ENCODE measurements at places on chromosomes 4 and X. TPM values are rescaled to one million over a fixed set of nuclear protein-coding genes. Genes with fewer than 3 reads are reported as not detected.

Gene CFAP47
- total RNA-seq: not detected

Gene ELF4
- 14.1 TPM for total RNA-seq

Gene PAGE2B
- total RNA-seq: not detected

Gene TLR8
- 1.9 TPM for total RNA-seq

Gene CT83
- not detected for total RNA-seq

Gene RBM47
- total RNA-seq: 153 TPM

Gene PAGE1
- not detected for total RNA-seq

Gene VCX3B
- total RNA-seq: not detected

Gene FRG2
- total RNA-seq: not detected

Gene CCDC149
- 1.8 TPM for total RNA-seq

Gene SLC9B1
- total RNA-seq: 0.76 TPM
